ENCODE measurements at places on chromosomes 7 and 10.

- no peak for DNase-seq
These were observed 22.6 kb downstream of the APBB1IP start for GRCh38 chr10:26460736-26461135.

- no peak for DNase-seq
These were observed 232.5 kb downstream of the TNS3 start for GRCh38 chr7:47349401-47349800.

DNA sequence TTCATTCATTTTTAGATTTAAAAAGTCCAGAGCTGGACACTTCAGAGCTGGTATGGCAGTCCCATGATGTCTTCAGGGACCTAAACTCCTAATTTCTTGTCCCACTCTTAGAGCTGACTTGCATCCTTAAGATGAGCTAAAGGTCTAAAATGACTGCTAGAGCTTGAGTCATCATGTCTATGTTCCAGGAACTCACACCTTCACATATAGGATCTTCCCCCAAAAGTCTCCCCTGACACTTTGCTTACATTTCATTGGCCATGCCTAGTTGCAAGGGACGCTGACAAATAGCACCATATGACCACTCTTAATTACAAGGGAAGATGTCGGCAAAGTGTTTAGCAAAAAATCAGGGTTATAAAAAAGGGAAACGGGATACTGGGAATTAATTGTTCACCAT, 10.4 kb upstream of the AOAH start:
- DNase-seq = no peak

- no peak for DNase-seq
These were observed 128.4 kb downstream of the RGS10 start for GRCh38 chr10:119414081-119414611.

GRCh38 chr10:76558586-76558985, 1079.0 kb downstream of the KCNMA1 start:
- DNase-seq = no peak

- no peak for DNase-seq
These were observed 31.4 kb upstream of the BTBD16 start for GRCh38 chr10:122239578-122240257.

GRCh38 chr10:19107406-19107805, 58.8 kb downstream of the MALRD1 start:
- DNase-seq = no peak

DNA sequence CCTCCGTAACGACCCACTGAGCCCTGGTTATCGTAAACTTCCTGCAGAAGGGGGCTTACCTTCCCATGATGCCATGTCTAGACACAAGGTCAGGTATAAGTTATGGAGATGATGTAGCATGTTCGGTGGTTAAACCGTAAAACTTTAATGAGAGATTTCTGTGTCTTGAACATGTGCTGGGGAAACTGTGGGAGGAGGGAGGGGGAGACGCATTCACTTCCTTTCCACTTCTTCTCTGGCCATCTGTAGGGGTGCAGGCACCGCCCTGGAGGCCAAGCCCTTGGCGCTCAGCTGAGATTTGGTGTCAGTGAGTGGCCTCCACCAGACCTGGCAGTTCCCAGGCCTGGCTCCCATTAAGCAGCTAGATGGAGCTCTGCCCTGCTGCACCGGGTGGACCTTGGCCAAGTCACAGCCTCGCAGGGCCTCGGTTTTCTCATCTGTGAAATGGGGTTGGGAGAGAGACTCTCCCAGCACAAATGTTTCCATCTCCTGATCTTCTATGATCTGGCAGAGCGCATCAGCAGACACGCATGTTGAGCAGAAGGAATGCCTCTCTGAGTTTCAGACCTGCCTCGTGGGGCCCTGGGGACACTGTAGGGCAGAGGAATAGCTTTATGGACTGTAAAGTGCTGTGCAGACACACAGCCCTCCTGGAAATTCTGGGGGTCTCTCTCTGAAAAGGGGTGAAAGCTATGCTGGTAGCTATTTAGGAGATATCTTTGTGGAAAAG, 106.0 kb downstream of the COL26A1 start:
- no peak for DNase-seq

DNA sequence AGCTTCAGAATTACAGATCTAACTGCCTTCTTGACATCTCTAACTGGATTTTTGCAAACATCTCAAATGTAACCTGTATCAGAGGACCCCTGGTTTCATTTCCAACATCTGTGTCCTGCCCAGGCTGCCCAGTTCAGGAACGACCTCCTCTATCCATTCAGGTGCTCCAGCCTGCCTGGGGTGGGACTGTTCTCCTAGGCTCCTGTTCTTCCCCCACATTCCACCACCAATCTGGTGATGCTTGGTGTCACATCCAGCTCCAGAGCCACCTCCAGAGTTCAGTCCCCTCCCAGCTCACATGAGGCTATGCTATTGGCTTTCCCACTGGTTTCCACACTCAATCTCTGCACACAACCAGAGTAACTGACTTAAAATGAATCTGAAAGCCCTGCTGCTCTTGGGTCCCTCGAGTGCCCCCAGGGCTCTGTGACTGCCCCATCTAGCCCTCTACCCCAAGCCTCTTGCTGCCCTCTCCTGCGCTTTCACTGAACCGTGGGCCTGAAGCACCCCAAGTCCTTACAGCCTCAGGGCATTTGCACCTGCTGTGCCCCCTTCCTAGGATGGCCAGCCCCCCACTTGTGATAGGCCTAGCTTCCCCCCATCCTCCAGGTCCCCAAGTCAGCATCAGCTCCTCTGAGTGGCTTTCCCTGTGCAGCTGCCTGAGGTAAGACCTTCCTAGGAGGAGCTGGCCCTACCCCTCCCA, 46.1 kb downstream of the PPIF start:
- DNase-seq = no peak

DNA sequence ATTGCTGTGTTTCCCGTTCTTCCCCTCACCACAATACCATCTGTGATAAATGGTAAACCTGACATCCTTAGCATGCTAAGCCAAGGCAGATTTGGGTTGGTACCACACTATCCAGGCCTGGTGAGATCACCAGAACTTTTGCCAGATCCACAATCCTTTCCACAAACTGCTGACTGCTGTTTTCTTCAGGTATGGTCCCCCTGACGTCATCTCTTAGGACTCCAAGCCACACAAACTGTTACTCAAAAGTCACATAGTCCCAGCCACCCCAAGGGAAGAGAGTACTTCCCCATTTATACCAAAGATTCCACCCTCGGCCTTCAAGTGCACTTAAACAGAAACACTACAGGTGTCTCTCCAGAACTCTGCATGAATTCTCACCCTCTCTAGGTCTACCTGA, 34.8 kb downstream of the SLC25A13 start:
- DNase-seq = no peak

DNA sequence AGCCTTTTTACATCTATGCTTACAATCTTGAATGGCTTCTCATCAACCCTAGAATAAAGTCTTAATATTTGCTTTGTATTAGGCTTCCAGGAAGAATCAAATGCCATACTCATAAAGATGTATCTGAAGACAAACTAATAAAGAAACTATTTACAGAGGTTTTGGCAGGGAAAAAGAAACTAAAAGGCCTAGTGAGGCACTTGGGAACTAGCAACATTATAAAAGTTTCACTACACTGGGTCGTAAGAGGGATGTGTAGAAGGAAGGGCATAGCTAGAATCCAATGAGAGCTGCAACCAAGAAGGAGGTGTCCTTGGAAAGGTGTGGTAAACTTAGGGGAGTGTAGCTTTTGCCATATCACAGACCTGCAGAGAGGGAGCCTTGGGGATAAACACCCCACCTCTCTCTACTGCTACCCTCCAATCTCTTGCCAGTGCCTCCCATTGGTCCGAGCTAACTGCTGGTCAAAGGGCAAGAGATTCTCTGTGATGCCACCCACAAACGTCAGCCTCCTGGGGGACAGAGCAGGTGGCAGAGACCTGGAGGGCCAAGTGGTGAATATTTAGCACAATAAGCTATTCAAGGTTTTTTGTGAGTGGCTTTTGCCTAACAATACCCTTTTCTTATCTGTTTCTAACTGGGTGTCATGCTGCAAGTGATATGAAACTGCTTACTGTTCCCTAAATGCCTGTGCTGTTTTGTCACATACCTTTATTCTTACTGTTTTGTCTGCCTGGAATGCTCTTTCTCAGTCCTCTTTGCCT, 60.7 kb downstream of the CPED1 start:
- DNase-seq = no peak

GRCh38 chr7:38306914-38307313, 33.5 kb upstream of the TARP start:
- no peak for DNase-seq

- DNase-seq = no peak
These were observed 104.7 kb downstream of the PDGFA start for GRCh38 chr7:414681-415560.

DNA sequence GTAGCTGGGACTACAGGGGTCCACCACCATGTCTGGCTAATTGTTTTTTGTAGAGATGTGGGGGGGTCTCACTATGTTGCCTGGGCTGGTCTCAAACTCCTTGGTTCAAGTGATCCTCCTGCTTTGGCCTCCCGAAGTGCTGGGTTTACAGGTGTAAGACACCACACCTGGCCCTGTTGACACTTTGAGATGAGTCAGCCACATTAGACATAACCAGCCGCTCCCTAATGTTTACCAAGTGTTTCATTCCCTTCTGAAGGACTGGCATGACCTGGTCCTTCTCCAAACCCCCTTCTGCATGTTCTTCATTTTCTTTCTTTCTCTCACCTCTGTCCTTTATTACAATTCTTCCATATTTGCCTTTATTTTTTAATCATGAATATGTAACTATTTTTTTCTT, 67.8 kb downstream of the TAF3 start:
- no peak for DNase-seq

- no peak for DNase-seq
These were observed 278.3 kb downstream of the ELFN1 start for GRCh38 chr7:1948301-1948796.

- no peak for DNase-seq
These were observed 232.8 kb downstream of the MGMT start for GRCh38 chr10:129699722-129700340.

DNA sequence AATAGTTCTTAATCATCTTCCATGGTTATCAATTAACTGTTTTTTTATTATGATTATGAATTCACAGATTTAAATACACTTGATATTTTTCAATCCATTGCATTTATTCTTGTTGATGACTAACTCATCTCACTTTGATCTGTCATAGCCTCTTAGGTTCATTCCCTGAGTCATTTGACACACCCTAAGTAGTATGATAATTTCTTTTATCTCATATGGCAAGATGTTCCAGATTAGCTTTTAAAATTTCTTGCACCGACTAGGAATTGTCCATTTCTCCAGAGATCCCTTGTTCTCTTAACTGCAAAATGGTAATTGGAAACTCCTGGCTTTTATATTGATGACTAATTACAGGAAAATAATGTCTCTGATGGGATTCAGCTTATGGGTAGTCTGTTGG, 87.6 kb upstream of the CCDC6 start:
- DNase-seq = no peak

DNA sequence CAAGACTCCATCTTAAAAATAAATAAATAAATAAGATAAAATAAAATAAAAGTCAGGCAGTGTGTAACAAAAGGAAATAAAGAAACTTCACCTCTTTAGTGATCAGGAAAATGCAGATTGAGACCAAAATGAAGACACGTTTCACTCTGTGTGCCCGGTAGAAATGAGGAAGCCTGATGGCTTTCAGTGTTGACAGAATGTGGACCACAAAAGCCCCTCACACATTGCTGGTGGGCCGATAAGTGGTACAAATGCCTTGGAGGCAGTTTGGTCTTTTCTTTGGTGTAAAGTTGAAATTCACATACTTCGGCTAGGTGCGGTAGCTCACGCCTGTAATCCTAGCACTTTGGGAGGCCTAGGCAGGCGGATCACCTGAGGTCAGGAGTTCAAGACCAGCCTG, 44.5 kb upstream of the PFKFB3 start:
- DNase-seq = no peak

DNA sequence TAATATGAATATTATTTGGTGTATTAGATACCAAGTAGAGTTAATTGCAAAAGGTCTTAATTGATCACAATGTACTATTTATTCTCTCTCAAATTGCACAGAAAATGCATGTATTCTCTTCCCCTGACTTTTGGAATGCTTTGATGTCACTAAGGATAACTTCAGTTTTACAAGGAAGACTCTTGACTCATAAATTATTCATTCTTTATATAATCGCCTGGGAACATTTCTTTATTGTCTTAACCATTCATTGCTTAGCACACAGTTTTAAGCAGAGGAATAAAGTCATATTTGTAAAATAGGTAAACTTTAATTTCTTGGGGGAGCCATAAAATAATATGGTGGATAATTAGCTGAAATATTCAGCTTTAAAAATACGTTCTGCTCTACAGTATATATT, 306.0 kb upstream of the TMEM229A start:
- DNase-seq = no peak

GRCh38 chr10:119634219-119634544, 17.0 kb upstream of the BAG3 start:
- DNase-seq = no peak

DNA sequence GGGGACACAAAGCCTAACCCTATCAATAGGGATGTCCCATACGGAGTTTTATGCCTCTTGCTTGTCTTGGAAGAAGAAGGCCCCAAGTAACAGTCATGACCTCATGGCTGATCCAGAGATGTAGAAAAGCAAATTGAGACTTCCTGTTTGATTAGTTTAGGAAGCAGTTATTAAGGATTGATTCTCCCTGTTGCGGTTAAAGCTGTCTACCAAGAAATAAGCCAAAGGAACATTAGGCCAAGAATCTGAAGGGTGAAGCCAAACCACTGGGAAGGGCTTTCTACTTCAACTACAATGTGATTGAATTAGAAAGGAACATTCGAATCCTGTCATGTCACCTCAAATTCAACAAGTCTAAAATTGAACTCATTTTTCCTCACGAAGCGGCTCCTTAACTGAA, 60.5 kb upstream of the AGBL3 start:
- no peak for DNase-seq

DNA sequence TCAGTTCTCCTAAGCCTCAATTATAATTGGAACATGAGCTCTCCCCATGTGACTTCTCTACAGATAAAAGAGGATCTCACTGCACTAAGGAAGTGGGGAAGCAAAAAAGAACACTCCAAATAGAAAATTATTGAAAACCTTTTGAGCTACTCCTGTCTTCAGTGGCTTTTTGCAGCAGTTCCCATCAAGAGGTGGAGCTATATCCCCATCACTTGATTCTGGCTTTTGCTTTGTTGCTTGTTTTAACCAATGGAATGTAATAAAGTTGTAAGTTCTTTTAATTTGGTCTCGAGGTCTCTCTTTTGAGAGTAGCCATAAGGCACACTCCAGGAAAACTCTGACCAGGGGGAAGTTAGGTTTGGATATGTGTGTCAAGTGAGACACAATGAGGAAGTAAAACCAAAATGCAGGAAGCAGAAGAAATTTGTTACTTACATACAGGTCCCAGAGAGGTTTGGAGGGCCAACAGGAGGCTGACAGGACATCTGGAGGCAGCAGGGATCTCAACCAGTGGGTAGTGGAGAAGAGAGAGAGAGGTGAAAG, 569.4 kb downstream of the HTR7 start:
- no peak for DNase-seq

DNA sequence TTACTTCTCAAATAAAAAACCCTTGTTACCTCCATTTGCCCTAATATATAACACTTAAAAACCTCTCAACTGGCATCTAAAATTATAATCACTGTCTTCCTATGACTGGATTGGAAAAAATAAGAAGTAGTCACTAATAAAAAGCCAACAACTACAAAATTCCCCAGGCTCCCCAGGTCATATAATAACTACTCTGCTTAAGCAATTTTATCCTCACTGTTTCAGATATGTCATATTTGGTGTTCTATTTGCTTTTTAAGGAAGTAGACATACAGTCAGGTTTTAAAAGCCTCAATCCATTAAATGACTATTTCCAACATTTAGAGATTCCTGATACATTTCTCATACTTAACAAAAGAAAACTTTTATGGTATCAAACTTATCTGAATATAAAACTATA, 2.4 kb downstream of the H2AZ2 start:
- no peak for DNase-seq

Data from renal cortex interstitium (tissue), 15 donors.